HCT116 (cell line): ENCODE measurements at places on chromosomes 12 and 14.

GRCh38 chr12:49540229-49541139 is 1.7 kb downstream of the KCNH3 start:
- DNase-seq = no peak

- DNase-seq = no peak
Measured at GRCh38 chr14:101082036-101082435, 178.5 kb upstream of the RTL1 start.

- no peak for DNase-seq
Measured at GRCh38 chr14:102951799-102952198, 29.3 kb downstream of the AMN start.

- no peak for DNase-seq
Measured at GRCh38 chr12:8123124-8123912, at the start of gene CLEC4A. Gene CLEC4A (plus strand): TSS chr12:8123617. CDS start chr12:8123879, 262 bp downstream.

DNA sequence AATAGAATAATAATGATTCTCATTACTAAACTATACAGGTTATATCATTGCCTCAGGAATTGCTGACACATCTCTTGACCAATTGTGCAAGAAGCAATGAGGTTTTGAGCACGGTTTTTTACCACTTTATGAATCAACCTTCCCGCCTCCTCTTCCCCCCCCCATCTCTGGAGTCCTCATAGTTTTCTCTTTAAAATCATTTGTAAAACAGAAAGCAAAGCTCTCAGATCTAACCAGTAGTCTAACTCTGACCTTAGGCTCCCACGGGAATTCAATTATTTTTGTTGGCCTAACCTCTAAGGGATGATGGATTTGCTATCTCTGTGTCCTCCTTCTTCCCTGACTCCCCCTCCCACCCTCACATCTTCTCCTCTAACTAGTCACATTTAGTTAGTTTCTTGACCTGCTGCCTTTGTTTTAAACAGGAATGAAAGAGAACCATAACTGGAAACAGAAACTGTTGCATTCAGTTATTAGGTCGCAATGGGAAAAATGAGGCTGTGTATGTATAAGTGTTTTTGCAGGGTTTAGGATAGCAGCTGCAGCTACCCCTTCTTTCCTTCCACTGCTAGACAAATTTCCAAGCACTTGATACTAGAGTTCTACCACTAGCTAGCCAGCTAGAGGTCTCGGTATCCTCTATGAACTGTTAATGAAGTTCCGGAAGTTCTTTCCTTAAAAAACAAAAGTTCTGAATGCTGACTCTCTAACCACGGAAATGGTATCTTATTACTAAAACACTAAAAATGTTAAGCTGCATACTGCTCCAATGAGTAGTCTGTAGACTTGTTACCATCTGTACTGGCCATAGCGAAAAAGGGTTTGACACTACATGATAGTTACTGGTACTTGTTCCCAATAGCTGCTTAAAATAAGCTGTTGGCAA is 65.4 kb downstream of the TAOK3 start:
- DNase-seq = no peak
